ENCODE measurements at places on chromosomes 16 and 17. TPM values are rescaled to one million over a fixed set of nuclear protein-coding genes. Genes with fewer than 3 reads are reported as not detected.

CNGB1 gene
- not detected for total RNA-seq

FBXL16 gene
- 5.9 TPM for total RNA-seq

HLF gene
- 0.13 TPM for total RNA-seq

DNA sequence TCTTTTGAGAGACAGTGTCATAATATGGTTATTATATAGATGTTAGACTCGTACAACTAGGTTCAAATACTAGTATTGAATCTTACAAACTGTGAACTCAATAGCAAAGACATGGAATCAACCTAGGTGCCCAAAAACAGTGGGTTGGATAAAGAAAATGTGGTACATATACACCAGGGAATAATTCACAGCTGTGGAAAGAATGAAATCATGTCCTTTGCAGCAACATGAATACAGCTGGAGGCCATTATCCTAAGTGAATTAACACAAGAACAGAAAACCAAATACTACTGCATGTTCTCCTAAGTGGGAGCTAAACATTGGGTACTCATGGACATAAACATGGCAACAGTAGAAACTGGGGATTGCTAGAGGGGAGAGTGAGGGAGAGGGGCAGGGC lies 8.1 kb downstream of the PHKB start:
- DNase-seq, result no peak

DNA sequence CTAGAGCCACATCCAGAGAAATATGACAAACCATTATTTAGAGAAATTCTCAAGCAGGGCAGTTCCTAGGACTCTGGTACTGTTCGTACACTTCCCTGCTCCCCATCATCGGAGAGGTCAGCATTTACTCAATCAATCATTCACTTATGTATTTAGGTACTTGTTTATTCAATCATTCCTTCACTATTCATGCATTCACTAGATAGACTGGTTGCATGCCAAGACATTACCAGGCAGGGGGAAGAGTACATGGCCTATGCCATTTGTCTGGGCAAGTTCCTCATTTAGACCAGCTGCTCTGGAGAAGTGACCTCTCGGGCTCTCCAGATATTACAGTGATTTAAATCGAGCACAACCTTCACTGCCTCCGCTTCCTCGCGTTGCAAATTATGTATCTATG lies 603.4 kb downstream of the KCNJ2 start:
- DNase-seq, result no peak

DNA sequence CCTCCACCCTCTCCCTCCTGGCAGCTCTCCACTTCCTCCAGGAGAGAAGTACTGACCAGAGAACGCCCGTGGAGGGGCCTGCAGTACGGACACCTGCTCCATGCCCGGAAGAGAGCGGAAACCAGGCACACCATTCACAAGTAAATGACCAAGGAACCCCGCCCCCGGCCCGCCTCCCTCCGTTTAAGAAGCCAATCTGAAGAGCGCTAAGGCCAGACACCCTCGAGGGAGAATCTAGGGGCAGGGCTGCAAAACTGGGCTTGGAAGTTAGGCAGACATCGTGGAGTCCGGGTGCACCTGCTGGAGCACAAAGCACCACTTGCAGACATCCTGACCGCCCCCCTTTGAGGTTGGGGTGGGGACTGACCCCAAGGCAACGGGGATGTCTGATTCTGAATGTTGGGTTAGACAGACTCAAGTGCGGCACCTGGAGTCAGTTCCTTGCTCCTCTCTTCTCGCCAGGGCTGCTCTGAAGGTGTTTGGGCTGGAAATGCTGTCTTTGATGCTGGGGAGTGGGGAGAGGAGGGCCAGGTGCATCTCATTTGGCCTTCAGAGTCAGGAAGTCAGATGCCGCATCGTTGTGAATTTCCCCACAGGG lies 964 bp upstream of the FAAP100 start:
- peak; percentile 90 for DNase-seq
